ENCODE measurements at places on chromosomes 7 and 10.

GRCh38 chr7:103149808-103150180 lies 895 bp upstream of the NAPEPLD start:
- DNase-seq: no peak

DNA sequence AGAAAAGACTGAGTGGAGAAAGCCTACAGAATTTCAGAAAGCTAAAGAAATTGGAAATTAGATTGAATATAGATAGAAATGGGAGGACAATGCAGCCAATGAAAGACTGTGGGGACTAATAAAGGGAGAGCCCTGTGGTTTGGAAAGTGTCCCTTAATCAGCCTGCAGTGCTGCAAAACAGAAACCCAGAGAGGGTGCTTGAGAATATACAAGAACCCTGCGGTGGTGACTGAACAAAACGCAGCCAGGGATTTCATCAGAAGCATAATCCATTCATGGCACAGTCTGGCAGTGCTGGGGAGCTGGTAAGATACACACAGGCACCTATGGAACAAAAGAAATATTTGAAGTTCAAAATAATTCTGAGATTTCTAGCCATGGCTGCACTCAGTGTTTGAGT lies 19.1 kb downstream of the CEP41 start:
- DNase-seq: no peak

GRCh38 chr7:100673942-100674410 lies 436 bp downstream of the GNB2 start:
- no peak for DNase-seq

- no peak for DNase-seq
Measured at GRCh38 chr10:58892031-58892531, 284.4 kb upstream of the PHYHIPL start.

- no peak for DNase-seq
Measured at GRCh38 chr10:44674536-44675386, 236.4 kb upstream of the TMEM72 start.

DNA sequence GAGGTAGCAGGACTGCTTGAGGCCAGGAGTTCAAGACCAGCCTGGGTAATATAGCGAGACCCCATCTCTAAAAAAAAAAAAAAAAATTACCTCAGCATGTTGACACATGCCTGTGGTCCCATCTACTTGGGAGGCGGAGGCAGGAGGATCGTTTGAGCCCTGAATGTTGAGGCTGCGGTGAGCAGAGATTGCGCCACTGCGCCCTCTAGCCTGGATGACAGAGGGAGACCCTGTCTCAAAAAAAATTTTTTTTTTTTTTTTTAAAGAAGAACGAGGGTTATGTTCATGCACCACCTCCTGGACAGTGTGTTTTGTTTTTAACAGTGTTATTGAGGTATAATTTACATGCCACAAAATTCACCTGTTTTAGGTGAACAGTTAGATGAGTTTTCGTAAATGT lies 51.1 kb upstream of the SEPHS1 start:
- no peak for DNase-seq

DNA sequence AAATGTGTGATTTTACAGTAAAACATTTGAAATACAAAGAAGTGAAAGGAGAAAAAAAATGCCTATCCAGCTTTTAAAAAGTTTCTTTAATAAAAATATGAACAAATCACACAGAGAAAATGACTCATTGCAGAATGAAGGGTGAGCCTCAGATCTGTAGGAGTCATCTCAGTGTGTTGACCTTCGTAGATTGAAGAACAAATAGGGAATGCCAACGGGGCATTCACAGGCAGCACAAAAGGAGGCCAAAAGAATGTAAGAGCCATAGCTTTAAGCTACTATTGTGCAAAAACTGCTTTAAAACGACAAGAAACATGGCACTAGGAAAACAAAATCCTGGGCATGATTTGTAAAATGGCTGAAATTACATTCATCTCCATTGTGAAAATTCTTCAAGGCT lies 782.7 kb upstream of the CELF2 start:
- no peak for DNase-seq

DNA sequence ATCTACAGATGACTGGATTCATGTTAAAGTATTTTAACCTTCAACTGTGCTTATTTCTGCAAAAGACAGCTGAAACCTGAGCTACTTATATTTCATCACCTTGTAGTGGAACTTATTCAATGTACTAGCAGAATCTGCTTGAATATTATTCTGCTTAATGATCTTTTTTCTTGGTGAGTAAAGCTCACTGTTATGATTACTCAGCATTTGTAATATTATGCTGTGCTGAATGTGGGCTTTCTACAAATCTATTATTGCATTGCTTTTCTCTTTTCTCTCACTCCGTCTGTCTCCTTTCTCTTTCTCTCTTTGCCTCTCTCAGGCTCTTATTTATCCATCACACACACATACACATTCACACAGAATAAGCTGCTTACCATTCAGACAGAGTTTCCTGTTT lies 98.7 kb upstream of the TMEM196 start:
- DNase-seq: no peak

DNA sequence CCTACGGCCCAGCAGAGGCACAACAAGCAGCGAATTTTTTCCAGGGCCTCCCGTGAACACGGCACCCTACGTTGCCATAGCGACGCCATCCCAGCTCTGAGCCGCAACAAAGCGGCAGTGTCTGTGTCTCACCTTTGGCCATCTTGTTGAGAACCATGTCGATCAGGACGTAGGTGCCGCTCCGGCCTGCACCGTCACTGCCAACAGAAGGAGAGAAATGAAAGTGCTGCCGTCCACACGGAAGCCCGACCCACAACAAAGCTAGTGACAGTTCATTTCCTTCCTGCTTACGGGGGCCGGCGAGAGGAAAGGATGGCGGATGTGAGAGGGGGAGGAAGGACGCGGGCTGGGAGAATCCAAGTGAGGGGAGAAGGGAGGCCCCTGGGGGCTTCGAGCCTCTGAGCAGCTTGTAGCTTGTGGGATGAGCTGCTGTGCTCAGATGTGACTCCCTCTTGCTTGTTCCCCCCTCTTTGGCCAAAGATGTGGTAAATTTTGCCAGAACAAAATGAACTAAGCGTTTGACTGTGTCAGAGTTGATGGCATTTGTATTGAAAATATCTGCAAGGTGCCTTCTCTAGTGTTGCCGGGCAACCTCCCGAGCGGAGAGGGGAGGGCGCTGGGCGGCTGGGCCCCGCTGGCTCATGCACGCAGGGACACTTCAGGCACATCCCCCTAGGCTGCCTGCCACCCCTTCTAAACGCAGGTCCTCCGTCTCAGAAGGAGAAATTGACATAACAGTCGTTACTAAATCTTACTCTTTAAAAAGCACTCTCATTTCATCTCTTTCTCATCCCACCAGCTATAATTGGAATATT lies 232.2 kb downstream of the DNAJB6 start:
- no peak for DNase-seq

- no peak for DNase-seq
Measured at GRCh38 chr7:133536450-133536849, 283.6 kb downstream of the EXOC4 start.

DNA sequence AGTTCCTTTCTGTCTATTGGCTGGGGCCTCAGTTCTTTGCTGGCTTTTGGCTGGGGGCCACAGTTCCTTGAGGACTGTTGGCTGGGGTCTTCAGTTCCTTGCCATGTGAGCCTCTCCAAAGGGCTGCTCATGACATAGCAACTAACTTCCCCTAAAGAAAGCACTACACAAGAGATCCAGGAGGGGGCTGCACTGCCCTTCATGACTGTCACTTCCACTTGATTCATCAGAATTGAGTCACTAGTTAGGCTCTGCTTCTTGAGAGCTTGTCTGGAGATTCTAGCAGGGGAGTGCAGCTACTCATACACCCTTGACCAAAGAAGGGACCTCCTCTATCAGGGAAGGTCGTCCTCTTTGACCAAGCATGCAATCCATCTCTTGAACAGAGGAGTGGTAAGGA lies 38.0 kb upstream of the MKX start:
- no peak for DNase-seq

GRCh38 chr10:103395754-103396066 lies 565 bp downstream of the ATP5MK start:
- no peak for DNase-seq

DNA sequence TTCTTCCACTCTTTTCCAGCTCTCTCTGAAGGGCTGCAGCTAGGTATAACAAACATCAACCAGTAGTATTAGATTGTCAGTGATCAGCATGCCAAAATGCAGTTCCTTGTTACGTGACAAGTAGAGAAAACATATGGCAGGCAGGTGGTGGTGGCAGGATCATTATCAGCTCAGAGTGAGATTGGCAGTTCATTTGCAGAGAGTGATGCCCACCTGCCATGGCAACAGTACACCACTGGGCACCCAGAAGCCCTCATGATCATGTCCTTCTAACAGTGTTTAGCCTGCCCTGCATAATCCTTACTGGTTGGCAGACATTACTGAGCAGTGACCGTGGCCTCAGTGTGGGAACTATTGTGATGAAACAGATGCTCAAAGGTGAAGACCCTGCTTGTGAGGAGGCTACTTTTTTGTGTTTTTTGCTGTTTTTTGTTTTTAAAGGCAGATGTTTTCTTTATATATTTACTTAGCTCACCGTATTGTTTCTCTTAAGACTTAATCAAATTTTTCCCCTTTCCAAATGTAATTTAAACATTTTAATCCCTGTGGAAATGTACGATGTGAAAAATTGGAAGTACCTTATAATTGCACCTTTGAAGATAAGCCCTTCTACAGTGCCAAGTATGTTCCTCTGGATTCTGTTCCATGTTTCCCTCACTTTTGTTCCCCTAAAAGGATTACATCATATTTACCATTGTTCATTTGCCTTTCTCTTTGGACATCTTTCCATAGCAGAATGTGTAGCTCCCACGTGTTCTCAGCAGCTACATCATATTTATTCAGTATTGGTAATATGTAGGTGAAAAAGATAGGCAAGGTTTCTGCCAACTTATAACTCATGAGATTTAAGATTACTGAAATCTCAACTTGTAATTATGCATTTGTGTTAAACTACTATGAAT lies 179.6 kb downstream of the SND1 start:
- DNase-seq: no peak

DNA sequence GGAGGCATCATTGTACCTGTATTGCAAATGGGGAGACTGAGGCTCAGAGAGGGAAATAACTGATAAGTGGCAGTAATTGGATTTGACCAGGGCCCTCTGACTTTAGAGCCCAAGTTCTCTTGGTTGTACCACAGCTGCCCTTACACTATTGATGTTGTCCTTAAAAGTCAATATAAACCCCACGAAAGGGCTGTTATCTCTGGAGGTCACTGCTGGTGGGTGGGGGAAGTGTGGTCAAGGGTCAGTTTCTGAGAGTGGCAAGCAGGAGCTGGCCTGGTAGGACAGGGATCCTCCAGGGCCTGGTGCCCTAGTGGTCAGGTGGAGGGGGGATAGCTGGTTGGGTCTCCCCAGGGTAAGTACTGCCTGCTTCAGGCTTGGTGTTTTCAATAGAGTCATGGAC lies 44.2 kb upstream of the AQP1 start:
- DNase-seq: no peak

DNA sequence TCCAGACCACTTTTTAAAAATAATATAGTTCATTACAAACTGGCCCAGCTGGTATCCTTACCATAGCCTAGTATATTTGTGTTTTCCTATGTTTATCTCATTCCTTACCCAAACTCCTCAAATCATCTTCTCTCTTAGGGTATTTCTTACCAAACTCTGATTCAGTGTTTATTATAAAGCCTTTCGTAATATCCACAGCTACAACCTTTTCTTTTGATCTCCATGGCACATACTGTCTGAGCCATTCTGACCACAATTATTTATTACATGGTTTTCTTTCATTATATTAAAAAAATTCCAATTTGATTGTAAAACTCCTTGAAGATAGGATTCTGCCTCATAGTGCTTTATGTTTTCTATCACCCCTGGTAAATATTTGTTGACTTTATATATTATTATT lies 94.2 kb downstream of the LRMDA start:
- no peak for DNase-seq

DNA sequence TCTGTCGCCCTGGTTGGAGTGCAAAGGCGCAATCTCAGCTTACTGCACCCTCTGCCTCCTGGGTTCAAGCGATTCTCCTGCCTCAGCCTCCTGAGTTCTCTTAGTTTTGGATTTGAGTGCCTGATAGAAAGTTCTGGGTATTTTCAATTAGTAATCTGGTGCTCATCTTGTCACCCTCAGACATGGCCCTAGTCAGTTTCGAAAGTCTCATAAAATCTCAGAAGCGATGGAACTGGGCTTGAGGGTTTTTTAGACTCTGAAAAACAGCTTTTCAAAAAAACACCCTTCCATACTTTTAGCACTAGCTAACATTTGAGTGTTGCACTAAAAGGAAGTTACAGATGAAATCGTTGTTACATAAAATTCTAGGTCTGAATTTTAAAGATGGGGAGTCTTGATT lies 9.4 kb upstream of the PIP4K2A start:
- DNase-seq: no peak

DNA sequence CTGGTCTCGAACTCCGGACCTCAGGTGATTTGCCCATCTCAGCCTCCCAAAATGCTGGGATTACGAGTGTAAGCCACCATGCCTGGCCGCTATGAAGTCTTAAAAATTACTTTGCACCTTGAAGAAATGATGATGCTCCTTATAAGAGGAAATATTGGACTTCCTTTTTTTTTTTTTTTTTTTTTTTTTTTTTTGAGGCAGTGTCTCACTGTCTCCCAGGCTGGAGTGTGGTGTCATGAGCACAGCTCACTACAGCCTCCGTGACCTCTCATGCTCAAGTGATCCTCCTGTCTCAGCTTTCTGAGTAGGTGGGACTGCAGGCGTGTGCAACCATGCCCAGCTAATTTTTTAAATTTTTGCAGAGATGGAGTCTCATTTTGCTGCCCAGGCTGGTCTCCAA lies 65.3 kb downstream of the KMT2E start:
- DNase-seq: no peak

DNA sequence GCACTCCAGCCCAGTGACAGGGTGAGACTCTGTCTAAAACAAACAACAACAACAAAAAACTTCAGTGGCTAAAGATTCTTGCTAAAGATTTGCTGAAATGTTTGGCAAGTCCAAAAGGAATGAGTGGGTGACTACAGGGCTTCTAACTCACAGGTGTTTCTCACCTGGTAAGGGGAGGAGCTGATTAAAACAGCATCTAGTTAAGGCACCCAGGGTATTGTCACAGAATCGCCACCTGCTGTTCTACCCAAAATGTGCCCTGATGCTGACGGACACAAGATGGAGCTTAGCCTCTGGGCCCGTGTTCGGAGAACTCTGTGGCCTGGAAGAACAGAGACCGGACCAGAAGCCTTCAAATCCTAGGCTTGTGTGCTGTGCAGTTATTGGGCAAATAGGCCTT lies 336.0 kb upstream of the GALNT17 start:
- DNase-seq: peak; percentile 77

- no peak for DNase-seq
Measured at GRCh38 chr7:51700593-51701215, 384.1 kb upstream of the COBL start.

All from esophagus muscularis mucosa (tissue), 4 donors.